ENCODE measurements at places on chromosomes 1 and 21. TPM values are rescaled to one million over a fixed set of nuclear protein-coding genes. Genes with fewer than 3 reads are reported as not detected.

LGR6 gene
- total RNA-seq: not detected

GRCh38 chr1:208207388-208208131, 36.6 kb downstream of the PLXNA2 start:
- DNase-seq: no peak
- H3K27ac ChIP-seq: no peak overlapping the region
- no peaks in the 10 kb centered on the region for H3K4me1 ChIP-seq
- no peaks in the 10 kb centered on the region for H3K27me3 ChIP-seq

DNA sequence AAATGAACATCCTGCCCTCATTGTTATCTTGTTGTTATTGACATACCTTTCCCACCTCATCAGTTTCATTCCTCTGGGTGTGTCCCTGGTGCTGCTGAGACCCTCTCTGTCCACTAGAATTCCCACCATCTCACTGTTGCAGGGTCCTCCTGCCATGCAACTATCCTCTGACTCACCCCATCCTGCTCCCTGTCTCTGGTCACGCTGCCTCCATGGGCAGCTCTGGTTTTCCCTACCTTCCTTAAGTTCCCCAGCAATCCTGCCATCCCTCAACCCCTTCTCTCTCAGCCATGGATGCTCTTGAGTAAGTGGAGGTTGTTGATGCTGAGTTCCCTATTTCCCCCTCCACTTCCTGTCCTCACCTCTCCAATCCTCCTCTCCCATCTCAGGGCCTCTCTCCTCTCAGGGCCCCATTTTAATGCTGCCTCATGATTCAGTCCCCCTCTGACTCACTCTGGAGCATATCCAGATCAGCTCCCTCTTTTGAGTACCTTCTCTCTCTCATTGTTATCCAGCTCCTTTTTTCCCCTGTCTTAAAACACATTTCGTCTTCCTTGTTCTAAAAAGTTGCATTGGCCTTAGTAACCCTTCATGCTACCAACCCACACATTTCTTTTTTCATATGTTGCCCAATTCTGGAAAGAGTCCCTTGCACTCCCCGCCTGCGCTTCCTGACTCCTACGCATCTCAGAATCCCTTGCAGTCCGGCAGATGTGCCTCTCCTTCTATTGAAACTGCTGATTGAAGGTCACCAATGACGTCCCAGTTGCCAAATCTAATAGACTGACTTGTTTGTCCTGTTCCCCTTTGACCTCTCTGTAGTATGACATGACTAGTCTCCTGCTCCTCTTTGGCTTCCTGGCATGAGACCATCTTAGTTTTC, 92.0 kb downstream of the CNIH3 start:
- no peak for DNase-seq
- H3K27ac ChIP-seq: no peak overlapping the region
- no peaks in the 10 kb centered on the region for H3K4me1 ChIP-seq
- H3K4me3 ChIP-seq: no peak overlapping the region
- H3K36me3 ChIP-seq: no peaks in the 10 kb centered on the region
- H3K27me3 ChIP-seq: no peaks in the 10 kb centered on the region

- H3K4me3 ChIP-seq: no peak within 1 kb of the TSS
- H3K36me3 ChIP-seq: no peaks in the 10 kb centered on the region
- no peaks in the 10 kb centered on the region for H3K27me3 ChIP-seq
- H3K27ac ChIP-seq: no peak within 1 kb of the TSS
- no peaks in the 10 kb centered on the region for H3K4me1 ChIP-seq
Measured at GRCh38 chr1:206921772-206922265, at the start of gene FCMR. TSS of gene FCMR (minus strand) at chr1:206921941. CDS start at chr1:206921854, 87 bp downstream.

All from sigmoid colon (tissue), 7 donors.